ENCODE measurements at places on chromosomes 1 and 21. TPM values are rescaled to one million over a fixed set of nuclear protein-coding genes. Genes with fewer than 3 reads are reported as not detected.

The IPO9 gene
- total RNA-seq: 32.5 TPM

The TNFRSF8 gene
- total RNA-seq: 0.33 TPM

The CLCA1 gene
- not detected for total RNA-seq

The RNU1-4 gene
- under 0.01 TPM for total RNA-seq

The A3GALT2 gene
- total RNA-seq: not detected

The PHGDH gene
- total RNA-seq: 6.8 TPM

The GREM2 gene
- not detected for total RNA-seq

The TSPEAR gene
- 0.47 TPM for total RNA-seq

The FNBP1L gene
- 82.4 TPM for total RNA-seq

The TP73 gene
- not detected for total RNA-seq

The LPAR3 gene
- 0.17 TPM for total RNA-seq

The KCNJ9 gene
- not detected for total RNA-seq

The FMO1 gene
- total RNA-seq: not detected

The AGBL4 gene
- not detected for total RNA-seq

The S100A1 gene
- not detected for total RNA-seq

The OR2L2 gene
- total RNA-seq: not detected

The GPA33 gene
- total RNA-seq: not detected

The OR2T11 gene
- not detected for total RNA-seq

The P3H1 gene
- 111 TPM for total RNA-seq

The OR2L8 gene
- total RNA-seq: 0.17 TPM

The TFF2 gene
- total RNA-seq: not detected

The HPCAL4 gene
- not detected for total RNA-seq

The LY9 gene
- not detected for total RNA-seq

The FASLG gene
- total RNA-seq: not detected

The SPRR2A gene
- total RNA-seq: not detected

The ICOSLG gene
- total RNA-seq: 2.0 TPM

The NCF2 gene
- total RNA-seq: not detected

The INSRR gene
- total RNA-seq: not detected

The GPATCH2 gene
- total RNA-seq: 20.1 TPM

The WDR64 gene
- 0.17 TPM for total RNA-seq

The TIE1 gene
- 1,392 TPM for total RNA-seq

The TPTE gene
- not detected for total RNA-seq

The NFYC gene
- total RNA-seq: 19.2 TPM

The PAQR6 gene
- total RNA-seq: 0.19 TPM

The THRAP3 gene
- 151 TPM for total RNA-seq

The PGM1 gene
- 41.1 TPM for total RNA-seq

The S100A7A gene
- total RNA-seq: not detected

The CFHR4 gene
- total RNA-seq: not detected

The C1orf87 gene
- not detected for total RNA-seq

The IGSF3 gene
- total RNA-seq: 29.4 TPM

The MYBPHL gene
- not detected for total RNA-seq

The HHIPL2 gene
- not detected for total RNA-seq

The NHLH1 gene
- under 0.01 TPM for total RNA-seq

The ZSCAN20 gene
- total RNA-seq: 16.2 TPM

The PTGFRN gene
- total RNA-seq: 76.4 TPM

The ARPC5 gene
- 229 TPM for total RNA-seq

The HIVEP3 gene
- 0.93 TPM for total RNA-seq

The KTI12 gene
- total RNA-seq: 14.1 TPM

The ESPN gene
- 0.68 TPM for total RNA-seq

The RIPPLY3 gene
- not detected for total RNA-seq

The HTR6 gene
- not detected for total RNA-seq

The GJA5 gene
- under 0.01 TPM for total RNA-seq

The COL16A1 gene
- 0.65 TPM for total RNA-seq

The TINAGL1 gene
- 719 TPM for total RNA-seq

The DDR2 gene
- total RNA-seq: 11.1 TPM

The TEKT2 gene
- 0.14 TPM for total RNA-seq

The CLIC6 gene
- not detected for total RNA-seq

The ZRANB2 gene
- total RNA-seq: 32.9 TPM
